ENCODE measurements at places on chromosomes 7 and 10. TPM values are rescaled to one million over a fixed set of nuclear protein-coding genes. Genes with fewer than 3 reads are reported as not detected.

LRGUK gene
- polyA plus RNA-seq, result 1.2 TPM

KCP gene
- 32.4 TPM for polyA plus RNA-seq

NCF1 gene
- polyA plus RNA-seq, result 2.2 TPM

- no peak for DNase-seq
These were observed 238.0 kb downstream of the TCERG1L start for GRCh38 chr10:131073469-131074035.

GRCh38 chr10:112752288-112752687, 197.8 kb upstream of the TCF7L2 start:
- DNase-seq, result no peak

- DNase-seq, result no peak
These were observed 2.1 kb downstream of the ABI1 start for GRCh38 chr10:26858707-26859034.

All from renal cortex interstitium (tissue), 15 donors.